ENCODE measurements at places on chromosomes 6 and 20. TPM values are rescaled to one million over a fixed set of nuclear protein-coding genes. Genes with fewer than 3 reads are reported as not detected.

GRCh38 chr20:297925-298775, 780 bp downstream of the ZCCHC3 start:
- DNase-seq = no peak

LAMP5 gene
- polyA plus RNA-seq = 9.1 TPM

GRCh38 chr20:19435316-19435715, 222.9 kb downstream of the SLC24A3 start:
- no peak for DNase-seq

DNA sequence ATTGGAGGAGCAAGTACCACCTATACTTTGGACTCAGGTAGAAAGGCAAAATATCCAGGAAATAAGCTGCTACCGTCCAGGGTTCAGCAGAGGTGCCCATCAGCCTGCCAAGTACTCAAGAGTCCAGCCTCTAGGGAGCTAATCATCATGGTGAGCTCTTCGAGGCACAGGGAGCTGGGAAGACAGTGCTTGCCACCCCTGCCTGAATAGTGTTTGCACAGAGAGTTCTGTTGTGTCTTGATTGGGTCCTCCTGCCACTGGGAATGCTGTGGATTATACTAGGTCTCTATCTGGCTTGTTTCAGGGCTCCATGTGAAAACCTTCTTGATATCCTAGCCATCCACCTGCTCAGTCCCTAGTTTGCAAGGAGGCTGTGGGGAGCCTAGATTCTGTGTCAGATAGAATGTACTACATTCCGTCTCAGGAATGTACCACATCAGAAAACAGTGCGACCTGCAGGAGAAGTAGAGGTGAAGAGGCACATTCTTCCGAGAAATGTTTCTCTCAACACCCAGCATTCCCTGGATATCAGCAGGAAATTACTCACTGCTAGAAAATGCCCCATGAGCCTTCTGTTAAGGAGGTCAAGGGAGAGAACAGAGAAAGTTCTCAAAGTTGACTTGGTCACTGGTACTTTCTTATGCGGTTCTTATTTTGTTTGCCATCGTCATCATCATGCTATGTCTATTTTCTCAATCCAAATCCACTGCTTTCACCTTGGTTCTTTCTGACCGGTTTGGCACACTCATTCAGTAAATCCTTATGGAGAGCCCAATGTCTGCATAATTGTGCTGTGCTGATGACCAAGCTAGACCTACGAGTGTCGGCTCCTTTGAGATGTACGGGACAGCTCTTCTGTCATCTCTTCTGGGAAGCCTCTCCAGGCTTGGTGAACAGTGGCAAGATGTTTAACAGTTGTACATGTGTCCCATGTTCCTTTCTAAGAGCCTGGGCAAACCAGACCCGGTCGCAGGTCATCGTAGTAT, 30.7 kb downstream of the PTPN1 start:
- DNase-seq = no peak

GRCh38 chr6:151275566-151275965, 35.8 kb downstream of the AKAP12 start:
- no peak for DNase-seq

DNA sequence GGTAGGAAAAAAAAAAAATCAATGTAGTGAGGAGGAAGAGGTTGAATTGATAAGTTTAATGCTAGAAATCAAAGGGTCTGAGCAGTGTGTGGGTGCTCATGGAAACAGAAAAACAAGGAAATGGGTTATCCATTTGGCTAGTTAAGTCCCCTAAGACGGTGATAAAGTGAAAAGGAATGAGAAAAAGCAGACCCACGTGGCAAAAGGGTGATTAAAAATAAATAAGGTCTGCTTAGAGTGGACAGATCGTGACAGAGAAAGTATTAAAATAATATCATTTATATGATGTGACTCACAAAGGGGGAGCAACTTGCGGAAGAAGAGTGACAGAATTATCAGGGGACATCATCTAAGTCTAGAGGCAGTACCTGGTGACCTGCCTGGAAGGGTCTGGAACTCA, 251.7 kb upstream of the THEMIS start:
- DNase-seq = no peak

DNA sequence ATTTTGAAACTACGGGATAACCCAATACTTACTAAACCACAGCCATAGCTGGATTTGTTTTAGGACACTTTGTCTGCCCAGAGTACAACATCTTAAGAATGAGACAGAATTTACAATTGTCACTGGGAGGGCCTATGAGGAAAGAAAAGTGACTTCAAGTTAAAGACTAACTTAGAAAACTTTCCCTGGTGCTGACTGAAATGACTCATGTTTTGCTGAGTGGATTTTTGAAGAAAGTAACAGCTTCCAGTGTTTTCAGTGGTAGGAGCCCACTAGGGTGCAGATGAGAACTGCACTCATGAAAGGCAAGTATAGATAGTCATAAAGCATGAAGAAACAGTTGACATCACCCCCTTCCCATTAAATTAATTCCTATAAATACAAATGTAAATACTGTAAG, 988.2 kb upstream of the MAP3K7 start:
- DNase-seq = no peak

DNA sequence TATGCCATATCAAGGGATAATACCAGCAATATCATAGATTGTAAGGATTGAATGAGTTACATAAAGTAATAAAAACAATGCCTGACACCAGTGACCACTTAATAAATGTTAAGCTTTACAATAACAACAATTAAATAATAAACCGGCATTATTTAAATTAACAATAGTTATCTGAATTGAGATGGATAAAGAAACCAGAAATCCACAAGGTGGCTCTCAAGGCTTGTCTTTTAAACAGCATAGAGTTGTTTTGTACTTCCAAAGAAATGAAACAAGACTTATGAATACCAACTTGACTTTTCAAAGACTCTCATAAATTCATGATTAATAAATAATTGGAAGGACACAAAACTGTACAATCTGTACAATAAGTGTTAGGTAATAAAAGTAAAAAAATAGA, 203.1 kb downstream of the ASCC3 start:
- DNase-seq = no peak

LST1 gene
- polyA plus RNA-seq = 10.3 TPM

DNAH8 gene
- 0.50 TPM for polyA plus RNA-seq

GRCh38 chr6:37602801-37603200, 94.9 kb downstream of the MDGA1 start:
- DNase-seq = no peak

- DNase-seq = no peak
These were observed 61.1 kb upstream of the C20orf144 start for GRCh38 chr20:33600981-33601380.

PNPLA1 gene
- polyA plus RNA-seq = 0.11 TPM

GRCh38 chr6:7617801-7618764, 28.1 kb downstream of the SNRNP48 start:
- no peak for DNase-seq

- DNase-seq = no peak
These were observed 23.3 kb downstream of the EDN1 start for GRCh38 chr6:12313306-12313991.

- no peak for DNase-seq
These were observed 92.4 kb downstream of the NCR2 start for GRCh38 chr6:41427642-41428335.

DNA sequence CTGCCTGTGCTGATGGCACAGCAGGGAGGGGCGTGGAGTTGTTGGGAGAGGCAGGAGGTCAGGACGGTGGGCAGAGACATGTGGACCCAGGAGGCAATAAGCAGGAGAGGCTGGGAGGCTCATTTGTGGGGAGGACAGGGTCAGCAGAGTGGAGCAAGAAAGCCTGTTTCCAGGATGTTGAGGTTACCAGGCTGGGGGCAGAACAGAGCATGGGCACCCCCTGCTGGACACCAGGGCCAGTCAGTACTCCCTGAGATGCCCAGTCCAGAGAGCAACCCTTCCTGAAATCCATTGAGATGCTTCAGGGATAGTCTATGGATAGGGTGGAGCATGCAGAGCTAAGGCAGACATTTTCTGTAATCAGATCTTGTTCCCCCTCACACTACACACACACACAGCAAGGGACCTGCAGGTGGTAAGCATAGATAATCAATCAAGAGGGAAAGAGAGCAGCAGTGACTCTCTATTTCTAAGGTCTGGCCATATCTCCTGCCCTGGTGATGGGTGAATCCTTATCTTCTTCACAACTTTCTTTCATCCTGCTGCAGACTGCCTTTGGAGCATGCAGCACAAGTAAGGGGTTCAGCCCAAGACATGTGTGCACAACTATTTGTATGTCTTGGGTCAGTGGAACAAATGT, 41.7 kb downstream of the MOCS1 start:
- no peak for DNase-seq

- no peak for DNase-seq
These were observed 7.7 kb upstream of the ZNF334 start for GRCh38 chr20:46520976-46521579.

CAP2 gene
- polyA plus RNA-seq = 14.2 TPM

- DNase-seq = no peak
These were observed 136.2 kb upstream of the TAB2 start for GRCh38 chr6:149181304-149181703.

APCDD1L gene
- 12.0 TPM for polyA plus RNA-seq

GRCh38 chr6:15409301-15410125, 163.6 kb downstream of the JARID2 start:
- DNase-seq = no peak

- DNase-seq = no peak
These were observed 21.7 kb downstream of the RPRD1B start for GRCh38 chr20:38055294-38055693.

DNA sequence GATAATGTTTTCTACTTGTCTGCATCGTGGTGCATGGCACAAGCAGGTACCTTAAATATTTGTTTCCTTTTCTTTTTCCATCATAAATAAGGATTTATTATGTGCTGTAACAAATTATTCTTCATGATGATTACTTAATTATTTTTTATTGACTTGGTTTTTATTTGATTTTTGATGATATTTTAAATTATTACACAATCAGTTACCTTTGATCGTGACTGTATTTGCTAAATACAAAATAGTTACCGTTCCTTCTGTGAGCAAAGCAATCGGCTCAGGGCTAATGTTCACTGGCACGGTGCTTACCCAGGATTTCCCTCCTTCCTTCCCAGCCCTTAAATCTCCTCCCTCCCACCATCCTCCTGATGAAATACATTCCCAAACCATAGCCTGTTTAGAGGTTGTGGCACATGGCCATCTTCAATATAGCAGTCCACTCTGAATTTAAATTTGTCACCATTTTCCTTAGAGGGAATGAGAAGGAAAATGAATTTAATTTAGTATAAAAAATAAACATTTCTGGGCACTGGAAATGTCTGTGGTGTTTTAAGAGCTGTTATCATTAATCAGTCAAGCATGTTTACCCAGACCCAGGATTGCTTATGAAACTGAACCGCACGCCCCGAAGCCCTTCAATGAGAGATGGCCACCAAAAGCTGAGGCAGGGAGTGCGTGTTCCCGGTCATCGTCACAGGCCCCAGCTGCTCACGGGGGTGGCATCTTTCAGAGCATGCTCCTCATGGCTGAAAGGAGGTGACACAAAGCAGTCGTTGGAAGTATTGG, 23.0 kb upstream of the EXOC2 start:
- no peak for DNase-seq

DNA sequence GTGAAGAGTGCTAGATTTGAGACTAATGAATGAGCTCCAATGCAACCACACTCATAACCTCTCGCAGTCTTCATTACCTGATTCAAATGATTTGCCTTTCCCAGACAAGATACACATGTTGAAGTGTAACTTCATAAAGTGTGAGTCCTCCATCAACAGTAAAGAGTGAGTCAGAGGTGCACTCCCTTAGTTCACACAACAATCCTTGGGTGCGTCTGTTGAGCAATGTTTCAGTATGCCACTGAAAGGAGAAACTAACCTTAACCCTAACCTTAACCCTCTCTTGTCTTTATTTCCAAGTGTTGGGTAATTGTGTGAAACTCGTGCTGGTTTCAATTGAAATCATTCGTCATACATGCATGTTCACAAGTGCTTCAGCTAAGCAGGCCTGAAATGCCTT, 21.0 kb upstream of the RIN2 start:
- DNase-seq = no peak

GRCh38 chr6:40710626-40711330, 123.6 kb upstream of the LRFN2 start:
- DNase-seq = no peak

GRCh38 chr6:38177882-38178583, 358.5 kb downstream of the ZFAND3 start:
- DNase-seq = no peak

DNA sequence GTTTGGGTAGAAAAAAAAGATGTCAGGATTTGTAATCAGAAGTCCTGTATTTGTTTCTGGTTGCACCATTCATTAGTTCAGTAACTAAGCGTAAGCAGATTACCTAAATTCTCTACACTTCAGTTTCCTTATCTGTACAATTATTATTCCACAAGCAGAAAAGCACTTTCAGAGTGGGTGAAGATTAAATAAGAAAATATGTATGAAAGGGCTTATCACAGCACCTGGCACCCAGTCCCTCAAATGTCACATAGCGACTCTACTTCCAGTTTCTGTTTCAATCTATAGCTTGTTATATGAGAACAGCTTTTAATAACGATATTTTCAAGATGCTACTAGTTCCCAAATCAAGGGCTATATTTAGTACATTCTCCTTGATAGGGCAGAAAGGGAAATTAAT, 31.4 kb downstream of the RGS17 start:
- DNase-seq = no peak

- no peak for DNase-seq
These were observed 20.7 kb upstream of the BCAS1 start for GRCh38 chr20:54091120-54091480.

DNA sequence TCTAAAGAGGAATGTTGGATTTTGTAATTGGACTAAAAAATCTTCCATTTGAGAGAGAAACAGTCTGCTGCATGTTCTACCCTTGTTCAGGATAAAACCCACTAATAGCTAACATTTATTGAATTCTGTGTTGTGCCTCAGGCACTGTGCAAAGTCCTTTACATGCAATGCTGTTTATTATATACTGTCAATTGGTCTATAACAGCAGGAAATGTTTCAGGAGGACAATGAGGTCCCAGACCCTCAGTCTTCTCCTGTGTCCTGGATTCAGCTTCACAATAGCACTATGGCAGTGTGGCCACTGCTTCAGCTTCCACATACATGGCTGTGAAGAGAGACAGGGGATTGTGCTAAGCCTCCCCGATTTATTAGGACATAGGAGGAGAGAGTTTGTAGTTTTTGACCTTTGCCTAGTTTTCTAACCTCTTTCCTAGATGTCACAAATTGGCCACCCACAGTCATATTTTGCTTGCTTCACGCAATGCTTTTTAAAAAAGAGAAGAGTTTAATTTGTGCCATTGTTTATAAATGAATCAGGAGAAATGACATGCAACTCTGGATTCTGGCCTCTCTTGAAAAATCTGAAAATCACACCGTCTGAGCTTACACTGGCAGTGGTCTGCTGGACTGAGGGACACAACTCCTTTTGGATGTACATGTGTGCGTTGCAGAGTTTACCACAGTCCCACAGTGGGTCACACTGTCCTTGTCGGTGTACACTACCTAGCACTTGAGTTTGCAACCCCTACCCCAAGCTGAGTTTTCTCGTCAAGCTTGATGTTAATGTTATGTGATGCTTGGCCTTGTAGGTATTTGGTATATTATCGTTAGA, 11.3 kb downstream of the PTPN1 start:
- no peak for DNase-seq

GRCh38 chr6:37492236-37492972, 7.3 kb downstream of the CCDC167 start:
- no peak for DNase-seq
